HTR-8/SVneo (cell line): ENCODE measurements at places on chromosomes 12 and 14.
A peak's percentile ranks its signal among the peaks of the same experiment; 100 is the strongest.

GRCh38 chr12:70648831-70649230, 11.6 kb upstream of the PTPRB start:
- no peak for DNase-seq

DNA sequence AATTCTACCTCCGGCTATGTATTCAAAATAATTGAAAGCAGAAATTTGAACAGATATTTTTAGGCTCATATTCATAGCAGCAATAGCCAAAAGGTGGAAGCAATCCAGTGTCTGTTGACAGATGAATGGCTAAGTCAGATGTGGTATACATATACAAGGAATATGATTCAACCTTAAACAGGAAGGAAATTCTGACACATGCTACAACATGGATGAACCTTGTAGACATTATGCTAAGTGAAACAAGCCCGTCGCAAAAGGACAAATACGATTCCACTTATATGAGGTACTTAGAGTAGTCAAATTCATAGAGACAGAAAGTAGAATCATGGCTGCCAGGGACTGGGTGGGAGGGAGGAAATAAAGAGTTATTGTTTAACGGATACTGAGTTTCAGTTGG, 331.6 kb downstream of the PCNX1 start:
- no peak for DNase-seq

GRCh38 chr12:54602661-54603060, 14.2 kb upstream of the PPP1R1A start:
- DNase-seq = no peak

DNA sequence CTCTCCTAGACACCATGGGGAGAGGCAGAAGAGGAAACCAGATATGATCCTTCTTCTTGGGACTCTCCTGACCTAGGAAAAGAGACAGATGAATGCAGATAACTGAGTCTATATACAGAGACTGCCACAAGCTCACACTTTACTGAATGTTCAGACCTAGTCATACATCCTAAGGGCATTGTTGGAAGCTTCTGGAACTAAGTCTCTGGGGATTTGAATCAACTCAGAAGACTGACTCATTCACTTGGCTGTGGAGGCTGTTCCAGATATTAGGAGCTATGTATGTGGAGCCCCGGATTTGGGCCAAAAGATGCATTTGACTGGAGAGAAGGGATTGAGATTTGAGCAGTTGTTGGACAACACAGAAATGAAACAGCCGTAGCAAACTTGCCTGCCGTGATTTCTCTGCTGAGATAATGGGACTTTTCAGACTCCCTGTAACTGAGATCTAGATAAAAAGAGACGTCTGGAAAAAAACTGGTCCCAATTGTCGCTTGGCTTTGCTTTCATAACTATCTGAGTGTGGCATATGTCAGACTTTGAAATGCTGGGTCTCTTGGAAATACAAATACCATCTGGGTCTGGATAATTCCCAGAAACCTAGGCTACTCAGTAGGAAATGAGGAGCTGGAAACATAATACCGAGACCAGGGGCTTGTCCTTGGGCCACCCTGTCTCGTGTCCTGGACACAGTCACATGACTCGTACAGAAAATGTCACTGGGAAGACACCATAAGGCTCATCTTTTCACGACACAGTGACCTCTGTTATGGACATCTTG, 396.8 kb downstream of the NUAK1 start:
- DNase-seq = no peak

- DNase-seq = peak; percentile 44
Observed at GRCh38 chr12:124036657-124037109, 63.7 kb downstream of the ZNF664 start.

GRCh38 chr14:90495357-90496276, 98.8 kb downstream of the CALM1 start:
- DNase-seq = peak; percentile 72

DNA sequence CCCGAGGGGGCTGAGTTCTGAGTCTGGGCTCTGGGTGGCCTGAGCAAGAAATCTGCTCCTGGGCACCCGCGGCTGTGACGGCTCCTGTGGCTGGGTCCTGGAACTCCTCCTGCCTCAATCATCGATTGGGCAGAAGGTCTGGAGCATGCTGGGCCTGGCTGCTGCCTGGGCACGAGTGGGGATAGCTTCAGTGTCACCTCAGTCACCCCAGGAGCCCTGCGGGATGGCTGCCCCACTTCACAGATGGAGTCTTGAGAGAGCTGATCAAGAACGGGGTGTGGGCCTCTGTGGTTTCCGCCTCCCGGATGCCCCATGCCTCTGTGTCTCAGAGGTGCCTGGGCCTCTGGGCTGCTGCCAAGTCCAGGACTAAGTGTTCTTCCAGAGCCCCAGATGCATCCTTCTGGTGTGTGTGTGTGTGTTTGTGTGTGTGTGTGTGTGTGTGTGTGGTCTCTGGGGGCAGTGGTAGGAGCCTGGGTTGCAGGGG, 185.6 kb upstream of the C14orf180 start:
- DNase-seq = no peak

DNA sequence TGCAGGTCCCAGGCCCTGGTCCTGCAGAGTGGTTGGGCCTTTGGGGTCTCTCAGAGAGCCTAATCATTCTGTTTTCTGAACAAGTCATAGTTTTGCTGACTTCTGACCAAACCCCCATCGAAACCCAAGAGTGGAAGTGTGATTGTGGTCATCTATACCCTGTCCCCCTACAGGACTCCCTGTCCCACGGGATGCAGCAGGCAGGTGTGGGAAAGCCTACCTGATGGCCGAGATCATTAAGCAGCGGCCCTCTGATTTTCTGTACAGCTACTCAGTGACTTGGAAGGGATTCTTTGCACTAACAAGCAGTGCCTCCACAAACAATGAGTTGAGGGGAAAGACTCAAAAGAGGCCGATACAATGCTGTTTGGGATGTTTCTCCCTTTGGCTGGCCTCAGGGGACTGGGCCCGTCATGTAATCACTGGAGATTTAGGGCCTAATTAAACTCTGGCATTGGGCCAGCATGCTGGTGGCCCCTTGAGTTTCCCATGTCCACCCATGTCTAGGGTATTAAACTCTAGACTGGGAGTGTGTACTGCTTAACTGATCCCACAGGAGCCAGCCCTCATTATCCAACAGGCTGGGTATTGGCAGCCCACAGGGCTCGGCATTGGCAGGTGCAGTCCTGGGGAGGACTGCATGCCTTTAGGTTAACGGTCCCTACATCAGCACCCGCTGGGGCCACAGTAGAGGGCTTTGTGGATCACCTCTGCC, 192.8 kb downstream of the ZFP36L1 start:
- DNase-seq = no peak

- DNase-seq = no peak
Observed at GRCh38 chr12:29830391-29830790, 46.6 kb upstream of the TMTC1 start.

DNA sequence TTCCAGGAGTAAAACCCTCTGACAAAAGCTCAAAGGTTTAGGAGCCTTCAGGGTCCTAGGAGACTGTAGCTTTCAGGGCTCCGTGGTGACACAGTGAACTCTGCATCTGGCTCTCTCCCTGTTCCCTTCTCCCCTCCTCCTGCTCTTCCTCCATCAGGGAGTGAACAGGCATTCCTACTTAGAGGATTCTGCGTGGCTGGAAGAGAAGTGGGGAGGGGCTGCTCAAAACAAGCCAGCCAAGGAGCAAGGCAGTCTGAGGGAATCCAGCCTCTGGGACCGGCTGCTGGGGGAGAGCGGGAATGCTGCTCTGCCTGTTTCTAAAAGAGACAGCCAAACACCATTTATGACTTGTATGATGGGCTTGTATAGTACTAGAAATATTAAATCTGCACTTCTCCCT, 49.5 kb downstream of the RBMS2 start:
- no peak for DNase-seq

GRCh38 chr12:11991604-11992003, 79.1 kb upstream of the BCL2L14 start:
- DNase-seq = no peak

DNA sequence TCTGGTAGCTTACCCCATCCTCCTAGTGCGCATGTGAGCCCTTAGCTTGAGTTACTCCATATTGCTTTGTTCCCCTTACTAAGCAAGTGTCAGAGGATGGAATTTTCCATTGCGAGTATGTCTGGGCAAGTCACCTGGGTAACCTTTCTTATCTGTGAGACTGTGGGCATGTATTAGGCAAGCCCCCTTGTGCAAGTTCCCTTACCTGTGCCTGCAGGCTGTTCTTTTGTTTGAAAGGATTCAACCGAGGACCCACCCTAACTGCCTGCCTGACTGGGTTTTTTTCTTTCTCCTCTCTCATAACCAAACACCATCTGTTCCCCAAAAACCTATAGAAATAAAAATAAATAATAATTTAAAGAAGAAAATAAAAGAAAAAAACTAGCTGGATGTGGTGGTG, 22.3 kb upstream of the PPP2R5E start:
- DNase-seq = no peak

- DNase-seq = no peak
Observed at GRCh38 chr14:83960832-83961512, 1569.0 kb upstream of the FLRT2 start.

GRCh38 chr14:33773205-33774030, 177.5 kb downstream of the EGLN3 start:
- no peak for DNase-seq

DNA sequence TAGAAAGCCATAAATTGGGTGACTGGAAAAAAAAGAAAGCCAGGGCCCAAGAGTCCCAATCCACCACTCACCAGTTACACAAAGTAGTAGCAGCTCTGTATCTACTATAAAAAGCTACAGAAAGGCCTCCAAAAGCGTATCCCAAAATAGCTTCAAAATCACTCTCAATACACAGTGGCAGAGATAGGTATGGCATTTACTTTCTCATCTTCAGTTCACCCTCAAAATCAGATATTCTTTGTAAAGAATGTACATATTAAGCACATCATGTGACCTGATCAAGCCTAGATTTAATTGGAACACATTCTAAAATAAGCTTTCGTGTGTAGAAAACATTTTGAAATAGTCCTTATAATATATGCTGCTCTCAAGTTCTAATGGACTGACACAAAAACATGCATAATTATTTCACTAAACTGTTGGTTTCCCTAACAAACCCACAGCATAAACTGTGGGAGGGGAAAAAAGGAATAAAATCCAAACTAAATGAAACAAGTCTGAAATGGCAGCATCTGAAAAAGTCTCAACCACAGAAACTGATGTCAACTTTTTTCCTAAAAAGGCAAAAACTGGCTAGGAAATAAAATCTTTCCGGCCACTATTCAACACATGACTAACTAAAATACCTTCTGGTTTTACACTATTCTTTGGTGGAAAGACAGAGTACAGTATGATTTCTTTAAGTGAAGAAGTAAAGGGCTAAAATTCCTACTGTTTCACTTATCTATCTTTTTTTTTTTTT, 25.9 kb downstream of the UBE2N start:
- no peak for DNase-seq

GRCh38 chr12:48779869-48780268, 9.0 kb downstream of the ADCY6 start:
- DNase-seq = no peak

- no peak for DNase-seq
Observed at GRCh38 chr12:16175840-16176239, 101.6 kb downstream of the SLC15A5 start.

- peak; percentile 49 for DNase-seq
Observed at GRCh38 chr12:3885277-3886094, 12.3 kb upstream of the PARP11 start.

DNA sequence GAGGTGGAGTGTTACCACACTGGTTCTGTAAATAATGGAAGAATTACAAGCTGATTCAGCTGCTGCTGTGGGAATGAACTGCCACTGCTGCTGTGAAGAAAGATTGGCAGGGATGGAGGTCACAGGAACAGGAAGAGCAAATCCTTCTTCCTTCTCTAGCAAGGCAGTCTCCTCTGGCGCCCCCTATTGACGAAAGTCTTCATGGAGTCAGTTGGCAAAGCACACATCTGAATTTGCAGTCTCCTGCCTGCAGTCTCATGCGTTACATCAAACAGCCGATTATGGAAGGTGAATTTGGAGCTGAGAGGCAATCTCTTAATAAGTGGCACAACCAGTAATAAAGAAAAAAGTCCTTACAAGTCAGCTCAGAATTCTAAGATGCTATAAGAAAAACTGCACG, 106.0 kb upstream of the TMTC1 start:
- no peak for DNase-seq

DNA sequence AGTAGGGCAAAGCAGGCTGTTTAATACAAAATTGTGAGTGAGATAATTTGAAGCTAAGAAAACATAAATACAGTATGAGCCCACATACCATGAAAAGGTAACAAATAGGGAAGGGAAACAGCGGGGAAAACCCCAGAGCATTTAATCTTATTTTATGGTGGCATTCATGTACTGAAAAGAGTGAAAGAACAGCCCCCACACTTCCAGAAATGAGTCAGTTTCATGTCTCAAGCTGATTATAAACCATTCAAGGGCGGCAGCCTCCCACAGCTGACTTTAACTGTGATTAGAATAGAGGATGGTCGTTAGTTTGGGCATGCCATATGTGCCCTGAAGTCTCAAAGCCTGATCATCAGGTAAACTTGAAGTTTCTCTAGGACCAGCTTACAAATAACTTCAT, 64.5 kb downstream of the FOXG1 start:
- DNase-seq = no peak

DNA sequence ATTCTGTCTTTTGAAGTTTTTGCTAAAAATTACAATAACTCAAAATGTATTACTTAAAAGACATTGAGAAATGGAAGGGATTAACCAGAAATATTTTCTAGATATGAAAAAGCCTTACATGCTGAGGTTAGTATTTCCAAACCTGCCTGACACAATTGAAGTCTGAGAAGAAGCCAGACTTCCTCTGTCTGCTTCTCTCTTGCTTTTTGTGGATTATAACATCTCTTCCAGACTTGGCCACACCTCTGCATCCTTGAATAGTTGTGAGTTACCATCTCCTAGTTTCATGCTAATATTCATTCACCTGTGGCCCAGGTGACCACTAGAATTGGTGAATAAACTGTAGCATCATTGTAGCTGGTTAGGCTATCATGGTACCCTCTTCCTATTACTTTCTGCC, 497.6 kb downstream of the SLC16A7 start:
- DNase-seq = no peak

DNA sequence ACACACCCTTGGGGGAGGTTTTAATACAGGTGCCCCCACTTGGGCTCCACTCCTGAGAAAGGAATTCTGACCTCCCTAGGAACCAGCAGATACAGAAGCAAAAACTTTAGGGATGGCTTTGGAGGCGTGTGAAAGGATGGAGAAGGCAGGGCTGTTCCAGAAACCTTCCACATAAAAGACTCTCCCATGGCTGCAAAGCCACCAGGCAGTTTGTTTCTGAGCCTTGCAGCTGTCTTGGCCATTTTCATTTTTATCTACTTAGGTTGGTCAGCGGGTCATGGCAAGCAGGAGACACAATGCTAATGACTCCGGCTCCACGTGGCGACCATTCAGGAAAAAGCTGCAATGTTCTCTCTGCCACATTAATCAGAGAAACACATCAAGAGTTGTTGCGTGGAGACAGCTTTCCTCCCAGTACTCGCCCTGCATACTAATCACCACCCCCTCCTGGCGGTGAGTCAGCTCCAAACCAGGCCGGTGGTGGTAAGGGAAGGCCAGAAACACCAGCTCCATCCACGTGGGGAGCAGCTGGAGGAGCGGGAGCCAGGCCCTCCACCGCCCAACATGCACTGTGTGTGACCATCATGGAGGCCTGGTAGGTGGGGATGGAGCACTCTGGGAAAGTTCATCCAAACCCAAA, 30.9 kb upstream of the IRF2BPL start:
- DNase-seq = peak; percentile 76
